Activated CD4-positive, alpha-beta T cell treated with anti-CD3 and anti-CD28 coated beads for 36 hours (primary cell): ENCODE measurements at places on chromosomes 6 and 20.
A peak's percentile ranks its signal among the peaks of the same experiment; 100 is the strongest.

DNA sequence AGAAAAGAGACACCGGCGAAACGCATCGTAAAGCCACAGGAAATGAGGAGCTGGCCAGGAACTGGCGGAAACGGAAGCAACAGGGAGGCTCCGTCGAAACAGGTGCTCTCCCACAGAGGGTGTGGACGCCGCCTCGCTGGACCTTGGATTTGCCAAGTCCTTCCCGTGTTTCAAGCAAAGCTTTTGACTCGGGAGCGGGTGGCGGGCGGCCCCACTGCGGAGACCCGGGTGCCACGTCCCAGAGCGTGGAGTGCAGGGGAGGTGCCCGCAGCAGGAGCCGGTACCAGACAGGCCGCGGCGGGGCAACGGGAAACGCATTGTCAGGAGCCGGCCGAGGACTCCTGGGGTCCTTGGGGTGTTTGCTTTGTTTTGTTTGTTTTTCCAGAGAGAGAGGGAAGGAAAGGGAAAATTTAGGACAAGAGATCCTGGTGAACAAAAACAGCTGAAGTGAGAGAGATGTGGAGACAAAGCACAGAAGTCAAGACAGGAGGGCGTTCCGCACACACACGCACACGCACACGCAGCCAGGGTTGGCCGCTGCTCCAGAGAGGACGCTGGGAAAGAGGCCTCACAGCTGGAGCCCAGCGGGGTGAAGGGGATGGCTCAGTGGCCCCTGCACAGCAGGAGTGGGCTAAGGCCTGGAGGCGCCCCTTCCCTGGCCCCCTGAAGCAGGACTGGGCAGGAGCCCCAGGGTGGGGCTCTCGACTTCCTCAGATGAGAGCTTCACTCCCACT, 50.9 kb upstream of the CHRNA4 start:
- no peak for DNase-seq

DNA sequence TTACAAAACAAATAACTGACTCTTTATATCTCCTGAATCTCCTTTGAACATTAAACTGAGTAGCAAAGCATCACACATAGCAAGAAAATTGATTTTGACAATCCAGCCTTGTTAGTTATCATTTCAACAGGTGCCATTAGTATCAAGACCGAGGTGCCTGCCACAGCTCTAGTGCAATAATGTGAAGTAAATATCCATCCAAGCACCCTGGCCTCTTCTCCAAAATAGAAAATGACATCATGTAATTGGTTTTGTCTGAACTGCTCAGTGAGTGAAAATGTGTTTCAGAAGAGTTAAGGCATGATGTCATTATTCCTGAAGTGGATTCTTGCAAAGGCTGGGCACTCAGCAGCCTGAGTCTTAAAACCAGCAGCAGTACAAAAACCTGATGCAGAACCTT, 341.4 kb downstream of the PLCB1 start:
- DNase-seq, result no peak

DNA sequence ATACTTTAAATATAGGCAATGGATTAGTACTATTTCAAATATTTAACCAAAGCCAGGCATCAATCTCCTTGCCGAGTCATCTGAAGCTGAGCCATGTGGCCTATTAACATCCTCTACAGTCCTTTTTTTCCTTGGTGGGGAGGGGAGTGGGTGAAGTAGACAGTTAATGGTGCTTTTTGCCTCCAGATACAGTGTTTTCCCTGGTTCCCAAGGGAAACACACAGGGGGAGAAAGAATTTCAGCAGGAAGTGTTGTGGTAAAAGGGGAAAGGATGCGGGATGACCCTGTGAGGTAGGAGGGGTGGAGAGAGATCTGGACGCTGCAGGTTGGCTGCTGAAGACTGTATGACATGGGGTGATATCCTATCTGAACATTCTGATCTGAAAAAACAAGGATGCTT, 9.6 kb downstream of the CLDN20 start:
- DNase-seq, result no peak

DNA sequence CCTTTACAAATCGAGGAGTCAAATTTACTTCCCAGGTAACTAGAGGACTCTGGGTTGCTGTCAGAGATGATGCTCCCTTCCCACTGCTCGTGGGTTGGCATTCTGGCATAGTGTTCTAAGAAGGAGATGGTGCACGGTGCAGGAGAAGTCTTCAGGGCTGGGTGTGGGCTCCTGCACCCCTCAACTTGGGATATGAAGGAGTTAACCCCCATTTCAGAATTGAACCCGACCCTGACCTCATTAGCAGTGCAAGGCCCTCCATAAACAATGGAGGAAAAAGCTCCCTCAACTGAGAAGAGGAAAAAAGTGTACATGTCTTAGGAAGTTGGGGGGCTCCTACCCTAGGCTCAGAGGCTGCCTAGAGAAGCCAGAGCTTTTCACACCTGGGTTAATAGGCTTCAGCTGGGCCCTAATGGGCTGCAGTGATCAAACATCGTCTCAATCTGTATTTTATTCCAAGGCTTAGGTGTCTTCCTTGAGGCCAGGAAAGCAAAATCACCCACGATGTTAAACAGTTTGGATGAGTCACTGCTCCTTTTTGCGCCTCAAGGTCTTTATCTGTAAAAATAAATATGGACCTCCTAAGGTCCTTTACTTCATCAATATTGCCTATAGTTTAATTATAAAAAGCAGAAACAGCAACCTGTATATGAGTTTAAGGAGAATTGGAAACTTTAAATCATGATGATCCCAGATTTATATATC, 29.4 kb downstream of the TFAP2B start:
- no peak for DNase-seq

GRCh38 chr20:43752561-43753301, 25.9 kb upstream of the GTSF1L start:
- peak; percentile 61 for DNase-seq

DNA sequence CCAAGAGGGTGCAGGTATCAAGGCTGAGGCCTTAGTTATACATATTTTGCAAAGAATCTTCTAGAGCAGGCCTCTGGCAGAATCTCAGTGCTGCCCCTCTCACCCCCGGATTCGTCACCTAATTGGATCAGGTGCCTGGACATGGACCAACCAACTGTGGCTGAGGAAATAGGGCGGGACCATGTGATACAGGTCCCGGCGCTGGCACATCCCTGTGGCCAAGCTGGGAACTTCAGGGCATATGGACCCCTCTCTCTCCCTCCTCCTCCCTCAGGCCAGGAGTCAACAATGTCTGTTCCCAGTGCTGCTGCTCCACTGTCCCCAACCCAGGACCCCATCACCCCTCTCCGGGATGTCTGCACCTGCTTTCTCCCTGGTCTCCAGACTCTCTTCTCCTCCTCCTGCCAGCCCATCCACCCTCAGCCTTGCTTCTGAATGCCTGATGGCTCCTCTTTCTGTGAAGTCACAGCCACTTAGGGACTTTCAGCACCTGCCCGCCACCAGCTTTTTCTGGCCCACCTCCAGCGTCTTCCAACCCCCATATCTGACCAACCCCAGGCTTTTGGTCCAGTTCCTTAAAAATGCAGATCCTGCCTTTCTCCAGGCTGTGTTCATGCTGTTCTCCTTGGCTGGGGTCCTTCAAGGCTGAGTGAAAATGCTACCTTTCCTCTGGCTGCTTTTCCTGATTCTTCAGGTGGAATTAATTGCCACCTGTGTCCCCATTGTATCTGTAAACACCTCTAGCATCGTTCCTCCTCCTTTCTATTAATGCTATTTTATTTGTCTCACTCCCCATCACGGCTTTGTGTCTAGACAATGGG, 19.0 kb upstream of the MLN start:
- peak; percentile 18 for DNase-seq

- DNase-seq, result no peak
These were observed 21.3 kb upstream of the NUS1 start for GRCh38 chr6:117653949-117654348.

DNA sequence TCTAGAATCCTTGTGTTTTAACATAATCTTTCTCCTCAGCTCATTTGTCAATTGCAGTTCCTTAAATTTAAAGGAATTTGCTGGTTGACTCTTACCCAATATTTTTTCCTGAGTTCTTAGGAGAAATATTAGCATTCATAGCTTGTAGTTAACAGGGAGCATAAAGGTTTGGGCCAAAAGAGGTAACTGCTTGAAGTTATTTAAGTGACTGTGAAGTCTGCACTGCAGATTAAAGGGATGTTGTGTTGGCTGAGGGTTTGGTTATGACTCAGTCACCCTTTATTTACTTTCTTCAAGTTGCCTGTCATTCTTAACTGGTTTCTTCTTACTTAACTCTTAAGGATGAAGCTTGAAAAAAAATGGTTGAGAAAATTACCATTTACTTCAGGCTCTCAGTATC, 220.3 kb upstream of the LAMP5 start:
- no peak for DNase-seq

GRCh38 chr6:12973386-12973785, 256.8 kb downstream of the PHACTR1 start:
- no peak for DNase-seq

GRCh38 chr20:32021091-32021490, 10.9 kb downstream of the CCM2L start:
- DNase-seq, result no peak

DNA sequence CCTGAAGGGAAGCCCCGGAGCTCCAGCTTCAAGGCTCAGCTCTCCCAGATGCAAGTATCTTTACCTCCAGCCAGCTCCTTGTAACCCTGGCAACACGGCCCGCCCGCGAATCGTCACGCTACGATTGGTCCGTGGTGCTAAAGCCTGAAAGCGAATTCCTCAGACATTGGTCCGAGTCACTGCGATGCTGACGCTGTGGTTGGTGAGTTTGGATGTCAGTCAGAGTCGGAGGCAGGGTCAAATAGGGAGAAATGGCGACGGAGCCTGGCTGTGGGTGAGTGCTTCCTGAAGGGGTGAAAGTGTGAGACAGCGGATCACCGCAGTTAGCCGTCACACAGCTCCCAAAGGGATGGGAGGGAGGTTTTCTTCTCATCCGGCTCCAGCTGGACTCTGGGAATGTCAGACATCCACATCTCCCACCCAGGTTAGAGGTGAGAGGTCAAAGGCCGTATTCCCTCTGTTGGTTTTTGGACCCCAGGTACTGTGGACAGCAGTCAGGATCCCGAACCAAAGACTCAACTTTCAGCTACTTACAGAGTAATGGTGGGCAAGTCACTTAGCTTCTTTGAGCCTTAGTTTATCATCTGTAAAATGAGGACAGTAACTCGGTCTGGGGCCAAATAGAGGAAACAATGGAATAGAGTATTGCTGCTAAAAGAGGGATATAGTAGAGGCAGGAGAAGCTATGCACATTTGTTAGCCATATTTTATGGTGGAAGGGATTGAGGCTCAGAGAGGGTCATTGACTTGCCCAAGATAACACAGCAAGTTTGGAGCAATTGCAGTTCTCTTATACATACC, at the start of gene ZSWIM1:
Gene ZSWIM1, plus strand, starts transcription at position 240 of the 801 bp plus-strand sequence. CDS start 1,366 bp downstream, outside the sequence.
- DNase-seq, result peak; percentile 99

GRCh38 chr6:143680141-143680540, 2.4 kb downstream of the PHACTR2 start:
- DNase-seq, result no peak

DNA sequence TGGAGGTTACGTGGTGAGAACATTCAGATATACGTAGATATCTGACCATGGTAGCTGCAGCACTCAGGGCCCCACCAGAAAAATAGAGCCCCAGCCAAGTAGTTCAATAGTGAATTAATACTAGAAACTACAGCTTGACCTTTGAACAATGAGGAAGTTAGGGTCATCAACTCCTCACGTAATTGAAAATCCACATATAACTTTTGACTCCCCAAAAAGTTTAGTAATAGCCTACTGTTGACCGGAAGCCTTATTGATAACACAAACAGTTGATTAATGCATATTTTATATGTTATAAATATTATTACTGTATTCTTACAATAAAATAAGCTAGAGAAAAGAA, 117.9 kb downstream of the SNX5 start:
- no peak for DNase-seq

DNA sequence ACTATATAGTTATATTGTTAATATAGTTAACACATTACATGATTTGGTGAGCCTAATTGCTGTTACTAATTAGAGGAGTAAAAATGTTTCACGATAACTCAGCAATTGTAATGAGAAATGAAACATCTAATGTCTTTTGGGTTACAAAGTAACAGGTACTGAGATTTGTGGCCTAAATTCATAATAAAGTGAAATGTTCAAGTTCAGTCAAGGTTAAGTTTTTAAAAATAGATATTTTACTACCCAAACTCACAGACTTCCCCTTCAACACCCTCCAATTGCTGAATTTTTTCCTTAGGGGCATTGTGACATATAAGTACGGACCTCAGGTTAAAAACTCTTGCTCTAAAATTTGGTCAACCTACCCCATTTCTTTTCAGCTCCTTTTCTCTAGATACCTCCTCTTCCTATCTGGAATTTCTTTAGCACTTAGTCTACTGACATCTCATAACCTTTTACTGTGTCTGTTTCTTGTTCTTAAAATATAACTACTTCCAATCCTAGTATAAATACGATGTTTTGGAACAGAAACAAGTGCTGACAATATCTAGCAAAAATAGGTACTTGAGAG, 112.3 kb upstream of the PRSS16 start:
- no peak for DNase-seq

- DNase-seq, result no peak
These were observed 3.5 kb upstream of the HTR1B start for GRCh38 chr6:77466451-77467437.

DNA sequence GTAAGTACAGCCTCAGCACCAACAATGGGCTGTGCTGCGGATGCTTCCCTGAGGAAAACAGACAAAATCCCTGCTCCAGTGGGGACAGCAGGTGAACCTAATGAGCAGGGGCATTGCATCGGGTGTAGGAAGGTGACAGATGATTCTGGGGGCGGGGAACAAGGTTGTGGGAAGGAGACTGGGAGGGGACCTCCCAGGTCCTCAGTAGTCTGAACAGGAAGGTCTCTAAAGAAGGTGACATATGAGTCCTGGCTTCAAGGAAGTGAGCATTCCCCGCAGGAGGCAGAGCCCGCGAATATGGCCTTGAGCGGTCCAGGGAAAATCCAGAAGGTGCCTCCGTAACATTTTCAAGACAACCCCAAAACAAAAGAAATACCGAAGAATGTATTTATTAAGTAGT, 19.4 kb downstream of the ULBP1 start:
- no peak for DNase-seq

- DNase-seq, result no peak
These were observed 571.9 kb upstream of the CHD6 start for GRCh38 chr20:42190084-42190483.

DNA sequence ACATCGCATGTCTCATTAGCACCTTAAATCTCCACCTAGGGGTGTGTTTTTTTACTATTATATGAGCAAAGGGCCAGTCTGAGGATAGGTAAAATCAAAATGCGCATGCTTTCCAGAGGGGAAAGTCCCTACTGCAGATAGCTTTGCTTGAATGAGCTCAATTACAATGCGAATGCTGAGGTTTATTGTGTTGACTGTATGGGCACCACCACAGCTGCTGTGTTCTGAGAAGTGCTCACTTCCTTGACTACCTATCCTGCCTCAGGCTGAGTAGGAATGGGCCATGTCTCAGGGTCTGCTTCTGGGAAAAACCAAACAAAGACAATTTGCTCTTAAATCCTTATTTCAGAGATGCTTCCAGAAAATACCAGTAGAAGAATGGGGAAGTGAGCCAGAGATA, 36.6 kb downstream of the MOCS1 start:
- DNase-seq, result no peak
